CD4-positive, alpha-beta T cell treated with Interleukin-6 for 4 hours (primary cell): ENCODE measurements at places on chromosomes 7 and 10.
A peak's percentile ranks its signal among the peaks of the same experiment; 100 is the strongest.

DNA sequence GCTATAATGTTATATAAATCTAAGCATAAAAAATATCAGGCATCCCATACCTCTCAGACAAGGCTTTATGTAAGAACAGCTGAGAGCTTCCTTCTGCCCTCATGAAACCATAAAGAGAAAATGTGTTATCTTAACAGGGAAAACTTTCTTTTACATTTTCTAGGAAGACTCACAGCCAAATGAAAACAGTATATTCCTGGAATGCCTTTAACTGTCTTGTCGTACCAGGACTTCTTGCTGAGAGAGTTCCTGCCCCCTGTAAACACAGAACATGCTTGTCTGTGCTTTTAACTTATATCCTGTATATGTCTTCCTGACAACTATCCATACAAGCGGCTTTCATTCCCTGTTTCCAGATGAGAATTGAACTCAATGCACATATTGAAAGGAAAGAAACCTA is 64.8 kb upstream of the AHR start:
- DNase-seq: no peak

DNA sequence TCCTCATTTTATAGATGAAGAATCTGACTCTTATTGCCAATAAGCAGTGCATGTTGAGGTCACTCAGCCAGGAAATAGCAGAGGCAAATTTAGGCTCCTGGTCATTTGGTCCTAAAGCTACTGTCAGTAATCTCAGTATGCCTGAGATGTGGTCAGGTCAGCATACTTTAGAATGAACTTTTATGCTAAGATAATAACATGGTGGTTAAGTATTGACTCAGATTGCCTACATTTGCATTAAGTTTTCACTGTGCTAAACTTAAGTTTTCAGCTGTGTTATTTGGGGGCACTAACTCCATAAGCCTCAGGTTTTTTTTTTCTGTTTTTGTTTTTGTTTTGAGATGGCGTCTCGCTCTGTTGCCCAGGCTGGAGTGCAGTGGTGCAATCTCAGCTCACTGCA is 35.9 kb upstream of the CCSER2 start:
- no peak for DNase-seq

- no peak for DNase-seq
Observed at GRCh38 chr7:93717217-93717900, 142.8 kb upstream of the CALCR start.

DNA sequence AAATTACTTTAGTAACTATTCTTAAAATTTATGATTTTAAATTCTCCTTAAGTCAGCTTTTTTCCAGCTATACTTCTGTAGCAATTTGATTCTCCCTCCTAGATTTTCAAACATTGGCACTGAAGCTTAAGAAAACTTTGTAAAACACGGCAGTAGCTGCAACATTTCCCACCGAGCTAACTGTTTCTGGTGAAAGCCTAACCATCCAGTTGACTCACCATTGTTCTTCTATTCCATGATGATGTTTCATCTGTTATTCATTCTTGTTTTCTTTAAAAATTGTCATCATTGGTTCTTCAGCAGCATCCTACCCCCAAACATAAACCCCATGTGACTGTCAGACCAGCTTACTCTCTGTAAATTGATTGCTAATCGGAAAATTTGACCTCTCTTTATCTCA is 312.3 kb downstream of the DGKB start:
- no peak for DNase-seq

- peak; percentile 65 for DNase-seq
Observed at GRCh38 chr7:4797858-4798705, 22.7 kb downstream of the AP5Z1 start.

DNA sequence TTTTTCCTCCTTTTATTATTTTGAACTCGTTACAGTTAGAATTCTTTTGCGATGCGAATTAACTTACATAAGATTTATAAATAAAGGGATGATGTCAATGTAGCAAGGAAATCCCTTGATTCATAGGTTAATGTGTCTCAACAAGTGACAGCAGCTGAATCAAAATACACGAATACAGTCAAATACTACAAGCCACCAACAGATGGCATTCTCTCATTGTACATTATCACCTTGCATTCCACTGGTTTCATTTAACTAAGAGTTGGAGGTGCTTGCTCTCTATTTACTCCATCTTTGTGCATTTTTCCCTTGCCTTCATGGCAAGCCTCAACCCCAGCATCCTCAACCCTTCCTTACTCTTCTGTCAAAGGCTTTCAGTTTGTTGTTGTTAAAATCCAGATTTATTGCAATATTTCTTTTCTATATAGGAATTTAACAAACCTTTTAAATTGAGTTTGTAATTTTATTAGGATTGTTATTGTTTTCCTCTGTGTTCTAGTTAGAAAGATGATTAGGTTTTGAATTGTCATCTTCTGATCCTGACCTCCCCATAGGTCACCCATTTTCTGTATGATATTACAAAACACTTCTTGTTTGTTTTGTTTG is 78.3 kb downstream of the SLC25A40 start:
- no peak for DNase-seq

DNA sequence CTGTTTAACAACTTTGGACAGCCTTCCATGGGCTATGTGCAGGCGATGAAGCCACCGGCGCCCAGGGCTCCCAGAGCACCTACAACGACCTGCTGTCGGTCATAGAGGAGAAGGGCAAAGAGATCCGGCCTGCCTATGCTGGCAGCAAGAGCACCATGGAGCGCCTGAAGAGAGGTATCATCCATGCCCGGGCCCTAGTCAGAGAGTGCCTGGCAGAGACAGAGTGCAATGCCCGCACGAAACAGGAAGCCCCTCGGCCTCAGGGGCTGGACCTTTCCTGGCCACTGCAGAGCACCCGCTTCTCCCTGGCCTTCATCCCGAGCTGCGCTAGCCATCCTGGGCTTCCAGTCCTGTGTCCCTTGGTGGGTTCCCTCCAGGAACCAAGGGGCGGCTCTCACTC is 497.0 kb upstream of the PHF14 start:
- no peak for DNase-seq

- DNase-seq: peak; percentile 48
Observed at GRCh38 chr10:24723788-24724380, at the start of gene ARHGAP21. Gene ARHGAP21, minus strand, starts transcription at chr10:24723887. Its CDS starts 1,988 bp downstream, at chr10:24721899.

- no peak for DNase-seq
Observed at GRCh38 chr10:93938140-93938539, 44.4 kb downstream of the SLC35G1 start.

- DNase-seq: no peak
Observed at GRCh38 chr7:30971840-30972563, 8.2 kb downstream of the GHRHR start.

DNA sequence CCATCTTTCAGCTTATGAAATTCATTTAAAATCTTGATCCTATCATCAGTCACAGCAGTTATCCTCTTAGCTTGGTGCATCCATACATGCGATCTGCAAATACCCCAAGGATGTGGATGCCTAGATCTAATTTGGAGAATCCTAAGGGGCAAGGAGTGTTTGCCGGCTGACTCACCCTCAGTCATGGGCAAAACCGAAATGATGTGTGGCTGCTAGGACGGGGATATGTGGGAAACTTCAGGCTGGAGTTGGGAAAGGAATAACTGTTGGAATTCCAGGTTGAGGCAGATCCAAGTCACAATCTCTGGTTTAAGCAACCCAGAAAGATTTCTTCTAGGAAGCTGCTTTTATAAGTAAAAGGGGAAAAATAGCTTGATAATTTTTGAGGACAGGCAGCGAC is 19.7 kb upstream of the GOT1 start:
- DNase-seq: no peak

- DNase-seq: no peak
Observed at GRCh38 chr7:39045231-39045630, 67.5 kb downstream of the POU6F2 start.

DNA sequence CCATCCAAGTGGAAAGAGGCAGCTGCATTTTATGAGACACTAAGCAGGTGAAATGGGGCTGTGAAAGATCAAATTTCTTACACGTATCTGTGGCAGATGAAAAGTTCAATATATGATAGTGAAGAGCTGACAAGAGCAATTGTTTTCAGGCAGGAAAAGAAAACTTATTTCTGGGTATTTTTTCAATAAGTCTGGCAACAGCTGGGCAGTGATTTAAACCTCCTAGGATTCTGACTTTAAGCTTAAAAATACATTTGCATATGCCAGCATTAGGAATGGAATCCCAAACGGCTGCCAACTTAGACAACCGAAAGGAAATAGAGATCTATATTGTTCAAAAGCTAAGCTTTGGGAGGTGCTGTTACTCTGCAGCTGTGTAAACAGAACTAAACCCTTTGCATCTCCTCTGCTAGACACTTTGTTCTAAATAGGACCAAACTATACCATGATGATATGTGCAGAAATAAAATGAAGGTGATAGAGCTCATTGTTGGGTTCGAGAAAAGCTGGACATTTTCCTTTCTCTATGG is 26.1 kb downstream of the DYNC1I1 start:
- no peak for DNase-seq

GRCh38 chr10:80199828-80200227 is 5.5 kb downstream of the ANXA11 start:
- DNase-seq: no peak

- no peak for DNase-seq
Observed at GRCh38 chr7:20532890-20533289, 82.6 kb upstream of the ABCB5 start.
